ENCODE measurements at places on chromosomes 4 and X.
A peak's percentile ranks its signal among the peaks of the same experiment; 100 is the strongest.

- no peaks in the 10 kb centered on the region for H3K36me3 ChIP-seq
- peaks cover 23% of the 10 kb centered on the region for H3K27me3 ChIP-seq
- H3K4me3 ChIP-seq, result peak overlapping the region; percentile 43
- no peak overlapping the region for H3K27ac ChIP-seq
These were observed 52.4 kb upstream of the TMEM33 start for GRCh38 chr4:41882625-41883347.

DNA sequence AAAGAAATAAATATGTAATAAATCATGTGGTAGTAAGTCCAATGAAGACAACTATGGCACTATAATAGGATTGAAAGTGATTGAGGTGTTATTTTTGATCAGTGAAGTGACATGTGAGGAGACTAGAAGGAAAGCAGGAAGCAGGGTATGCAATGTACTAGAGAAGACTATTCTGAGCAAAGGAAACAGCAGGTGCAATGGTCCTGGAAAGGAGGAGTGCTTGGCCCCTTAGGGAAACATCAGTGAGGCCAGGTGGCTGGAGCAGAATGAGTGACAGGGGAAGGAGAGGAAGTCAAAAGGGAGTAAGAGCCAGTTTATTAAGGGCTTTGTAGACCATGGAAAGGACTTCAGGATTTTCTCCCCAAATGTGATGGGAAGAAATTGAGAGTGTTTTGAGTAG is 207.6 kb upstream of the HCCS start:
- no peaks in the 10 kb centered on the region for H3K36me3 ChIP-seq
- H3K4me1 ChIP-seq, result no peaks in the 10 kb centered on the region
- DNase-seq, result no peak
- no peak overlapping the region for H3K27ac ChIP-seq
- H3K4me3 ChIP-seq, result no peak overlapping the region
- H3K27me3 ChIP-seq, result no peaks in the 10 kb centered on the region

DNA sequence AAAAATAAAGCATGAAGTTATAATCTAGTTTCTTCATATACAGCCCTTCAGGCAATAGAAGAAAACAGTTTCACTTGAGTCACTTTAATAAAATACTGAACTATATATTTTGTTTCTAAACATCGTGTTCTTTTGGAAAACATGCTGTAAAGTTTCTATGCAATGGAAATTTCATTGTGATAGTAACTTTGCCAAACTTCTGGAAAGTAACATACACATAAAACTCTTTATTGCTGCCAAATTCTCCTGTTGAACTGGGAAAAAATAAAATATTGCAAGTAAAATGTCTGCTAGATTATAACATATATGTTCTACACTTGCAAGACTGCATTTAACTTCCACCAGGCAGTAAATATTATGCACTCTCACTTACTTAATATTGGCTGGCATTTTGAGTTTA is 635.4 kb downstream of the SPRY1 start:
- DNase-seq, result no peak
- H3K4me3 ChIP-seq, result no peak overlapping the region
- no peaks in the 10 kb centered on the region for H3K27me3 ChIP-seq
- H3K27ac ChIP-seq, result no peak overlapping the region

- peaks cover 22% of the 10 kb centered on the region for H3K4me1 ChIP-seq
- no peak overlapping the region for H3K27ac ChIP-seq
- DNase-seq, result no peak
- no peak overlapping the region for H3K4me3 ChIP-seq
These were observed 271.8 kb downstream of the INPP4B start for GRCh38 chr4:142574306-142574705.

DNA sequence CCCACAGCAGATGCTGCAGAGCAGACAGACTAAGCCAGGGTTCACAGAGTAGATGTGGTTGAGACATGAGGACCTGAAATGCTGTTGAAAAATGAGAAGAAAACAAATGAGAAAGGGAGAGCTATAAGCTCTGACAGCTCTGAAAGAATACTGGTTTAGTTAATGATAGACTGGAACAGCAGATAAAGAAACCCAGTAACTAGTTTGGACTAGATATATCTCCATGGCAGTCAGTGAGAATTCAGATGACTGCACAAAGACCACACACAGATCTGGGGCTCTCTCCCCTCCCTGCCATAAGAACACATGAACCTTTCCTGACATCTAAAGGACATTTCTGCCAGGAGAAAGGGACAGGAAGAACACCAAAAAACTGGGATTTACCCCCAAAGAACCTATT is 8.2 kb downstream of the NAA11 start:
- no peaks in the 10 kb centered on the region for H3K4me1 ChIP-seq
- no peak overlapping the region for H3K4me3 ChIP-seq
- DNase-seq, result no peak
- H3K27ac ChIP-seq, result no peak overlapping the region
- no peaks in the 10 kb centered on the region for H3K27me3 ChIP-seq

GRCh38 chrX:105765691-105766090 is 56.6 kb upstream of the NRK start:
- no peak overlapping the region for H3K27ac ChIP-seq
- H3K27me3 ChIP-seq, result no peaks in the 10 kb centered on the region
- no peaks in the 10 kb centered on the region for H3K4me1 ChIP-seq

GRCh38 chrX:7059859-7060258 is 87.7 kb upstream of the STS start:
- H3K27me3 ChIP-seq, result no peaks in the 10 kb centered on the region
- peaks cover 6% of the 10 kb centered on the region for H3K4me1 ChIP-seq
- no peak overlapping the region for H3K27ac ChIP-seq
- no peak for DNase-seq

DNA sequence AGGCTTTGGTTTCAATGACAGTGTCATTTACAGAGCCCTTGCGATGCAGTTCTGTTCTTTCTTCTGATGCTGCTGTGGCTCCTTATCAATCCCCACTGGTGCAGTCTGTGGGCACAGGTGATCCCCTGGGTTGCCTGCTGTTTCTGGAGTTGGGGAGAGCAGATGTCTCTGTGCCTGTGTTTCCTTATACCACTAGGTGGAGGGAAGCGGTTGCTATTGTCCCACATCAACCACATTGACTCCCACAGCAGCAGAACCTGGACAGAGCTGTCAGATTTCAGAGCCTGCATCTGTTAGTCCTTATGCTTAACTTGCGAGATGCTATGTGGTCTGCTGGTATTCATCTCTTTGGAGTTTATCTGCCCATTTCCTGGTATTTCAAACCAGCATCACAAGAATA is 57.7 kb downstream of the NEIL3 start:
- H3K27ac ChIP-seq, result no peak overlapping the region
- DNase-seq, result peak; percentile 3
- no peak overlapping the region for H3K4me3 ChIP-seq
- H3K27me3 ChIP-seq, result no peaks in the 10 kb centered on the region

GRCh38 chr4:51885363-51885762 is 42.4 kb downstream of the DCUN1D4 start:
- H3K27ac ChIP-seq, result no peak overlapping the region
- H3K4me3 ChIP-seq, result no peak overlapping the region
- no peaks in the 10 kb centered on the region for H3K36me3 ChIP-seq

DNA sequence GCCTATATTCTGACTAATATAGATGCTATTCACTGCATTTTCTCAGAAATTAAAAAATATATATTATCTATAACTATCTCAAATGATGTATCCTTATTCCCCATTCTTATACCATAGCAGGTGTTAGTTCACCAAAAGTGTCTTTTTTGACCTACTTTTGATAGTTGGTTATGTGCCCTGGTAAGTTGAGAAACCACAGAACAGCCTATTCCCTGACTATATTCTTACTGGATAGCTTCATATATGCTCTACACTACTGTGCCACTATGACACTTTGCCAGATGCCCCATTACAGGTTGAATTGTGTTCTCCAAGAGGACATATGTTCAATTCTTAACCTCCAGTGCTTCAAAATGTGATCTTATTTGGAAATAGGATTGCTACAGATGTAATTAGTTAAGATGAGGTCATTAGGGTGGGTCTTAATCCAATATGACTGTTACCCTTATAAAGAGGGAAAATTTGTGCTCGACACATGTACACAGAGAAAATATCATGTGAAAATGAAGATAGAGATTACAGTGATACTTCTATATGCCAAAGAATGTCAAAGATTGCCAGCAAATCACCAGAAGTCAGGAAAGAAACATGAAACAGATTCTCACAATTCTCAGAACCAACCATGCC is 76.1 kb downstream of the LRBA start:
- H3K4me1 ChIP-seq, result peaks cover 10% of the 10 kb centered on the region
- H3K36me3 ChIP-seq, result no peaks in the 10 kb centered on the region
- no peak for DNase-seq

DNA sequence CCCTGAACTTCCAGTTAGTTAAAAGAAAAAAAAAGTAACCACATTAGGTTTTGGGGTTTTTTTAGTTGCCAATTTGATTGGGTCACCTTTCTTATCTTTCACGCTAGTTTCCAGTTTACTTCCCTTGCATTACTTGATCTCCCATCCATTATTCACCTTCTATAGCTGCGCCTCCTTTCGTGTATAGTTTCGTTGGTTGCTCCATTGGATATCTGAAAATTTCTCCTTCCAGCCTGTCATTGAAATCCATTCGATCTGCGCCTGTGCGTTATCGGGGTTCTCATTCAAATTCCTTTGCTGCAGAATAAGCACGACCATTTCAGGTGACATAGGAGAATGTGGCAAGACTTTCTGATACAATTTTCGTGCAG is 764 bp downstream of the TRAPPC11 start:
- H3K4me3 ChIP-seq, result peak overlapping the region; percentile 80
- peaks cover 30% of the 10 kb centered on the region for H3K4me1 ChIP-seq
- DNase-seq, result no peak
- H3K27ac ChIP-seq, result peak overlapping the region; percentile 79
- no peaks in the 10 kb centered on the region for H3K27me3 ChIP-seq

GRCh38 chr4:168221301-168221700 is 97.3 kb downstream of the DDX60 start:
- no peak for DNase-seq
- no peaks in the 10 kb centered on the region for H3K27me3 ChIP-seq
- peaks cover 26% of the 10 kb centered on the region for H3K36me3 ChIP-seq
- H3K27ac ChIP-seq, result no peak overlapping the region
- H3K4me1 ChIP-seq, result no peaks in the 10 kb centered on the region
- no peak overlapping the region for H3K4me3 ChIP-seq

DNA sequence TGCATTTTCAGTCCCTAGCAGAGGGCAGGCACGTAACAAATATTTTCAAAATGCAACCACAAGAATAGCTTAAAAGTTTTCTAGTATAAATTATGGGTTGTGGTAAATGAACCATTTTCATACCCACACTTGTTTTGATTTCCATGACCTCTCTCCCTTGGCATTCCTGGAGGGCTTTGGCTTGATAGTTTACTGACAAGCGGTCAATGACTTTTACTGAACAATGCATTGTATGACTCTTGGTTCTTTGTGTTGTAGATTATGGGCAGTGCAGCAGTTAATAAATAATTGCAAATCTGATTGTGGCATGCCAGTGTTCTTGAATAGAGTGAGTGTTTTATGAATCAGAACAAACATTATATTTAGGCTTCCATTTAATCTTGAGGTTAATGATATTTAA is 285.2 kb upstream of the ARX start:
- H3K4me1 ChIP-seq, result no peaks in the 10 kb centered on the region
- no peaks in the 10 kb centered on the region for H3K36me3 ChIP-seq
- H3K27ac ChIP-seq, result no peak overlapping the region

GRCh38 chr4:56633486-56633885 is 47.6 kb downstream of the HOPX start:
- no peaks in the 10 kb centered on the region for H3K4me1 ChIP-seq
- H3K27ac ChIP-seq, result no peak overlapping the region
- H3K27me3 ChIP-seq, result no peaks in the 10 kb centered on the region
- no peaks in the 10 kb centered on the region for H3K36me3 ChIP-seq
- no peak for DNase-seq
- H3K4me3 ChIP-seq, result no peak overlapping the region

DNA sequence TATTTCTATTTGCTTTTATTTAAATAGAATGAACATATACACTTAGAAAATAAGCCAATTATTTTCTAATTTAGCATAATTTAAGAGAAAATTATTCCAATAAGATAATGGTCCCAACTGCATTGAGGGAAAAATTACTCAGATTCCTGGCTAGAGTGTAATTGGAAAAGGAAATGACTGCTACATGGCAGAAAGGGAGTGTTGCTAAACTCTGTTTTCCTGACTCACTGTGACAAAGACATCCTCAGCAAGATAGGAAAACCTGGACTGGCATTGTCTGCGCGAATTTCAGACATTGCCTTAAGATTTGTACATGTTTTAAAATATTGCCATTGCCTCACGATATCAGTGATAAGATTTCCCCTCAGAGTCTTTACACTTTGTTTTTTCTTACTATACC is 8.2 kb downstream of the TNIP3 start:
- H3K4me1 ChIP-seq, result peaks cover 64% of the 10 kb centered on the region
- H3K36me3 ChIP-seq, result no peaks in the 10 kb centered on the region
- H3K4me3 ChIP-seq, result peak overlapping the region; percentile 12

- H3K4me1 ChIP-seq, result no peaks in the 10 kb centered on the region
- no peak for DNase-seq
- no peaks in the 10 kb centered on the region for H3K27me3 ChIP-seq
- no peaks in the 10 kb centered on the region for H3K36me3 ChIP-seq
- no peak overlapping the region for H3K4me3 ChIP-seq
These were observed 13.1 kb upstream of the SULT1B1 start for GRCh38 chr4:69773484-69773883.

DNA sequence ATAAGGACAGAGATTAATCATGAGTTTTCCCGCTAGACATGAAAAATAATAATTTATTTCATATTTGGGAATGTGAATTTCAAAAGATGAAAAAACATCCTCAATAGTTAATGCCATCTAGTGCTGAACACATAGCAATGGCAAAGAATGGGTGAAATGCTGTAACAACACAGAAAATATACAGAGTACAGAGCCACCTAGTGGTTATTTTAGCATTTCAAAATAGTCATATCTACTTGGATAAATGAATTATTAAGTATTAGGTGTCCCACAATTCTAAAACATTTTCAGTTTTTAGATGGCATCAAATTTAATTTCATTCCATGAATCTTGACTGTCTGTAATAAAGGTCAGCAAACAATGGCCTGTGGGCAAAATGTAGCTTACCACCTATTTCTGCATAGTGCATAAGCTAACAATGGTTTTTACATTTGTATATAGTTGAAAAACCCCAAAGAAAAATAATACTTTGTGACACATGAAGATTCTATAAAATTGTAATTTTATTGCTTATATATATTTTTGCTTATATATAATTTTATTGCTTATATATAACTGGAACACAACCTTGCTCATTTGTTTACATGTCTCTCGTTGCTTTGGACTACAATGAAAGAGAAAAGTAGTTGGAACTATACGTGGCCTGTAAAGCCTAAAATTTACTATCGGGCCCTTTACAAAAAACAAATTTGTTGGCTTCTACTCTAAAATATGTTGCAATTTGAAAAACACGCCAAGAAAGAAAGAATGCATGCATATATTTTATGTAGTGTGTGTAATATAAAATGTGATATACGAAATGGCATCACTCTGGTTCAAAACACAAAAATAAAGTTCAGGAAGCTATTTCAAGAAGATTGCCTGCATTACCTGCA is 99.1 kb upstream of the FAM47C start:
- no peak overlapping the region for H3K4me3 ChIP-seq
- H3K4me1 ChIP-seq, result no peaks in the 10 kb centered on the region
- no peaks in the 10 kb centered on the region for H3K27me3 ChIP-seq
- H3K27ac ChIP-seq, result no peak overlapping the region
- DNase-seq, result no peak

GRCh38 chr4:184215709-184216328 is 1.9 kb downstream of the ENPP6 start:
- peaks cover 4% of the 10 kb centered on the region for H3K27me3 ChIP-seq
- H3K4me3 ChIP-seq, result no peak overlapping the region
- DNase-seq, result no peak
- no peaks in the 10 kb centered on the region for H3K36me3 ChIP-seq
- H3K27ac ChIP-seq, result no peak overlapping the region
